ENCODE measurements at places on chromosomes 7 and 10. TPM values are rescaled to one million over a fixed set of nuclear protein-coding genes. Genes with fewer than 3 reads are reported as not detected.

Gene PPP1R17
- not detected for total RNA-seq

Gene NUTM2B
- total RNA-seq, result not detected

Gene HSPA12A
- 79.5 TPM for total RNA-seq

Gene PSTK
- total RNA-seq, result 6.4 TPM

Gene ERVW-1
- not detected for total RNA-seq

Gene ARPC1B
- 565 TPM for total RNA-seq

Gene SLC16A9
- 1.1 TPM for total RNA-seq

Gene CDK14
- 30.2 TPM for total RNA-seq

Gene C10orf53
- total RNA-seq, result not detected

Gene SORCS1
- total RNA-seq, result under 0.01 TPM

Gene PVRIG
- total RNA-seq, result not detected

All from renal cortical epithelial cell (primary cell).